ENCODE measurements at places on chromosomes 12 and 14. TPM values are rescaled to one million over a fixed set of nuclear protein-coding genes. Genes with fewer than 3 reads are reported as not detected.

- no peak for DNase-seq
Measured at GRCh38 chr14:95675486-95675885, 10.7 kb upstream of the TCL1B start.

DNA sequence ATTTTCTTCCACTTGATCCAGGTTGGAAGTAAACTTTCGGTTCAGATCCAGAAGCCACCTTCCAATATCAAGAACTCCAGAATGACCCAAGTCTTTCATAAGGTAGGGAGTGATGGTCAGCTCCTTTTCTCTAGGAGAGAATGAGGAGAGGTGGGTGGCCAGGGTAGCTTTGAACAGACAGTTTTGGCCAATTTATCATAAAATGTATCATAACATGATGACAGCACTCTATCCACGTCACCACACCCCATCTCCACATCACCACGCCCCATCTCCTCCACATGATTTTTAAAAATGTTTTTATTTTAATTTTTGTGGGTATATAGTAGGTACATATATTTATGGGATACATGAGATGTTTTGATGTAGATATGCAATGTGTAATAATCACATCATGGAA lies 26.9 kb downstream of the DYRK4 start:
- no peak for DNase-seq

- no peak for DNase-seq
Measured at GRCh38 chr12:106753526-106753925, 21.0 kb upstream of the RIC8B start.

GRCh38 chr12:116498471-116498870 lies 60.7 kb upstream of the MAP1LC3B2 start:
- DNase-seq = no peak

The NGB gene
- total RNA-seq = not detected

DNA sequence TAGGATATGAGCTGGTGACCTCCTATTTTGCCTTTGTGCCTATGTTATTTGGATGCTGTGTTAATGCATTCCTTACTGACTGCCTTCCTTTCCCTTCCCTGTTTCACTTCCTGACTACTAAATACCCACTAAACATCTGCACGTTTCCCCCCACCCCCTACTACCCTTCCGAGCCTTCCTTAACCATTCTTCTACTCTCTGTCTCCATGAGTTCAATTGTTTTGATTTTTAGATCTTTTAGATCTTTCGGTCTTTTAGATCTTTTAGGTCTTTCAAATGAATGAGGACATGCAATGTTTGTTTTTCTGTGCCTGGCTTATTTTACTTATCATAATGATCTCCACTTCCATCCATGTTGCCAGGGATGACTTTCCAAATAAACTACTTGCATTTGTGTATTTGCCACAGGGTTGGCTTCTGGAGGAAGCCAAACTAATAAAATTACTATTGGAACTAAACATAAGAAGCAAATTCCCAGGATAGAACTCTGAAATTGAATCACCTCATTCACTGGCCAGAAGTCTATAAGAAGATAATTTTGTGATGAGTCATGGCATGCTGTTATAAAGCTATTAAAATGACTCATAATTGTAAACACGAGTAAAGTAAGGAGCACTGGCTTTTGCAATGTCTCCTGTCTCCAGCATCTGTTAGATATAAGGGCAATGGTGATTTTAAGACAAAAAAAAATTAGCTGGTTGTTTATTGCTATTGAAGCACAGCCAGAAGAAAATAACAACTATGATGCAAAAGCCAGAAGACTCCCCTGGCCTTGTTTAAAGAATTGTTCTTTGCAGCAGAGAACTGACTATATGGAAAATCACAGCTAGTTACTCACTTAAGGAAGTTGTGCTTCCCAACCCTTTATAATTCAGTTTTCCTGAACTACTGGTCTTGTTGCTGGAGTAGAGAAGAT lies 586.3 kb downstream of the LRFN5 start:
- DNase-seq = peak; percentile 89

The AGAP2 gene
- 0.82 TPM for total RNA-seq

The TMBIM4 gene
- total RNA-seq = 90.6 TPM

- DNase-seq = no peak
Measured at GRCh38 chr14:101889898-101890297, 74.5 kb upstream of the DYNC1H1 start.

DNA sequence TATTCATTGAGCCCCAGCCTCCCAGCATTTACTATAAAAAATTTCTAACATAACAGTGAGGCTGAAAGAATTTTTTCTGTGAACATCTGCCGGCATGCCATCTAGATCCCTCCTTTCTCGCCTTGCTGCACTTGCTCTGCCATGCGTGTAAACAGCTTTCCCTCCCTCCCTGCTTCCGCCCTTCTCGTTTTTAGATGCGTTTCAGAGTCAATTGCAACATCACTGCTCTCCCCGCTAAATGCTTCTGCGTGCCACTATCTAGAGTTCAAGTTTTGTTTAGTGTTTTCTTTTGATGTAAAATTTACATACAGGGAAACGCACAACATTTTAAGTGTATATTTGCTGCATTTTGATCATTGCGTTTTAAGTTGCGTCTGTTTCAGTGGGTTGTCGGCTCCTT lies 83.6 kb downstream of the CCDC92 start:
- no peak for DNase-seq

DNA sequence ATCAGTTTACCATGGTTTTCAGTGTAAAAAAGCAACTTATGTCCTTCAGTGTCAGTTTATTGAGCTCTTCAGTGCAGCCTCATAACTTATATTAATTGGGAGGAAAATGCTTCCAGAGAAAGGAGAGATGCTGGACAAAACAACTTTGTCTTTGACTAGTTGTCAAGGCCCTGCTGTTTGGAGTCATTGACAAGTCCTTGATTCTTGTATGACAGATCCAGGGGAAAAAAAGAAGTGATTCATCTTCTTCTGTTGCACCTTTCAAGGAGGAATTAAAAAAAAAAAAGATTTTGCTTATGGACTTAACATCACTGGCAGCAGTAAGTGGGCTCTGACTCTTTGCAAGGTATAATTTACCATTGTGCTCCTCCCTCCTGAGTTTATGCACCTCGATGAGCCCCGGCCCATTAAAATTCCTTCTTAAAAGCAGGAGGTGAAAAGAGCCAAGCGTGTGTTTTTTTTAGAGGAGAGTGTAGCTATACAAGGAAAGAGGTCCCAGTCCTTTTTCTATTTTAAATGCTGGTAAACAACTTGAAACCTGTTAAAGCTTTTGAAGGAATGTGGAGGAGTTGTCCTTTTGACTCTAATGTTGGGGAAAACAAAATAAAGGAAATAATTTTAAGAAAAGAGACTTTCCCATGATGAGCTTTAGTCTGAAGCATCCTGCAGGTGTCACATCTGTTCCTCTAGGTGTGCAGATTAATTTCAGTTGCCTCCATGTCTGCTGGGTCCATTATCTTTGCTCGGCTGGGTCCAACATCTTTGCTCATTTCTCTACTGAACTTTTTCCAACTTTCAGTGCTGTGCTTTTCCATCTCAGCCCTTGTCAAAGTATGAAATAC lies 431.6 kb downstream of the RAD51B start:
- no peak for DNase-seq

The GYS2 gene
- total RNA-seq = not detected

GRCh38 chr12:51635346-51635745 lies 44.3 kb downstream of the SCN8A start:
- DNase-seq = no peak

GRCh38 chr14:55802986-55803872 lies 223.2 kb downstream of the KTN1 start:
- DNase-seq = peak; percentile 62

DNA sequence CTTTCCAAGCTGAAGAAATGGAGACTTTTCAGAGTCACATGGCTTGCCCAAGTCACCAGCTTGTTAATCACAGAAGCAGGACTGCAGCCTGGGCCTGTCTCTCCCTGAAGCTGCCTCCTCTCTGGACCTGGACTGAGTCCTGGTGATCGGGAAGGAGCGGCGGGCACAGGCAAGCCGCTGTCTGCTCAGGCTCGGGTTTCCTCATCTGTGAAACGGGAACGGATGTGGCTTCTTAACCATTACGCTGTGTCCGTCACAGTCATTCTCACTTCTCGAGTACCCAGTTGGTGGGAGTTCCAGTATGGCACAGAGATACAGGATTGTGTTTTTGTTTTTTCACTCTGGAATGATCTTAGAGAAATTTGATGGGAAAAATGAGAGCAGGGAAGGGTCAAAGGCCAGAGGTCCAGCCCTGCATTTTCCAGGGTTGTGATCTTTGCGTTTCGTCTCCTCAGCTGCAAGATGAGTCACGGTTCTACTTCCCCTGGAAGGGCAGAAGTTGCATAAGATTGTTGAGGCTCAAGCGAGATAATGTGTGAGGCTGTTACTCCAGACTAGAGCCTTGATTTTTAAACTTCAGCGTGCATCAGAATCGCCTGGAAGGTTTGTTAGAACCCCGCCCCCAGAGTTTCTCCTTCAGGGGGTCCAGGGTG lies 7.6 kb upstream of the LRTM2 start:
- no peak for DNase-seq

The PALS1 gene
- 32.4 TPM for total RNA-seq

- no peak for DNase-seq
Measured at GRCh38 chr12:108234158-108234557, 105.0 kb downstream of the CMKLR1 start.

Measured in foreskin keratinocyte (primary cell).